ENCODE measurements at places on chromosomes 2 and 18.

- DNase-seq, result no peak
Measured at GRCh38 chr18:23912356-23912755, 102.2 kb upstream of the TTC39C start.

- no peak for DNase-seq
Measured at GRCh38 chr2:146985753-146986152, 859.1 kb upstream of the ACVR2A start.

DNA sequence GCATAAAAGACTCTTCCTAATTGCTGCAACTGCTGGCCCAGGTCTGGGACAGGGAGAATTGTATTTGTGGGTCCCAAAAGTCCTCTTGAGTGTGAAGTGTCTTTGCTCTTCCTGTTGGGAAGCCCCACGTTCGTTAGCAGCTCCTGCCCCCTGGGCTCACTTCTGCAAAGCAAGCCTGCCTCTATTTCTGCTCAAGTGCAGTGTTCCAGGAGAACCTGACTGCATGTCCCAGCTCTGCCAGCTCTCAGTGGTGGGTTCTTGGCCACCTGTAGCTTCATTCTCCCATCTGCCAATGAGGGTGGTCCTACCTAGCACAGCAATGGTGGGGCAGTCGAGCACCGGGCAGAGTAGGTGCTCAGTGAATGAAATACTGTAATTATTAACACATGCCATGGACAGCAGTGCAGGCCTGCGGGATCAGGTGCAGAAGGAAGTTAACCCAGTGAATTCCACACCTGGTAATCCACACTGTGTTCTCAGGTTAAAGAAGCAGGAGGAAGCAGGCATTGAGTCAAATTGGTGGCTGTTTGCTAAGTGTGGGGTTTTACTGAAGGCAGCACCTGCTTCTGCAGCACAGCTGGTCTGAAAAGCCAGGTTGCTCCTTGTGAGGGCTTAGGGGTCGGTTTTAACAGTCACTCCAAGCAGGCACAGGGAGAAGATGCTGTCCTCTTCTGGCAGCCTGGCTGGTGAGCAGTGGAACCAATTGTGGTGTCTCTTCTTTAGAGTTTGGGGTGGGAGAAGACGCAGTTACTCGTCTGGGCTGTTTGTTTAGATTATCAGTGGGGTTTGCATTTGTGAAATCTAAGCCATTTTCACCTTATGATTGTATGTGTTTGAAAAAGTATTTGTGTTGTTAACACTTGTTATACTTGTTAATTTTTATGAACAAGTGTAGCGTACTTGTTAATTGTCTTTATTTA is 54.3 kb downstream of the DGKD start:
- DNase-seq, result no peak

GRCh38 chr18:37584952-37585695 is 19.5 kb upstream of the CELF4 start:
- no peak for DNase-seq

GRCh38 chr2:192035731-192036442 is 158.8 kb downstream of the TMEFF2 start:
- no peak for DNase-seq

- DNase-seq, result no peak
Measured at GRCh38 chr2:99660616-99661406, 171.0 kb upstream of the REV1 start.

DNA sequence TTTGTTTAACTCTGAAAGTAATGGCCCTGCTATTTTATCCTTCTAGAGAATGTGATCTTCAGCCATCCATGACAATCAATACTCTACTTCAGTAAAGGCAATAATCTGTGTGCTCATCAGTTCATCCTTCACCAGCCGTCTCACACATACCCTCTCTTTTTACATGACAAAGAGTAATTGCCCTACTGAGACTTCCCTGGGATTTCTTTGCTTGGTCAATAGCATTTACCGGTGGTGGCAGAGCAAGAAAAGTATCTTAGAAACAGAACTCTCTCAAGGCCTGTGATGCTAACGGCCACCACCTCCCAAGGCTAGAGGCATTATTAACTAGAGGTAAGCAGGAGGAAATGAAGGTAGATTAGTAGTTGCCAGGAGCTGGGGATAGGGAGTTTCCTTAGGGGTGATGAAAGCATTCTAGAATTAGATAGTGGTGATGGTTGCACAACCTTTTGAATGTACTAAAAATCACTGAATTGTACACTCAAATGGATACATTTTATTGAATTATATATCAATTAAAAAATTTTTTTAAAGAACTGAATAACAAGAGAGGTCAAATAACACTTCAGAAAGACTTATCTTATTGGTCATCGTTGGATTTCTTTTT is 57.9 kb upstream of the EPC2 start:
- no peak for DNase-seq

DNA sequence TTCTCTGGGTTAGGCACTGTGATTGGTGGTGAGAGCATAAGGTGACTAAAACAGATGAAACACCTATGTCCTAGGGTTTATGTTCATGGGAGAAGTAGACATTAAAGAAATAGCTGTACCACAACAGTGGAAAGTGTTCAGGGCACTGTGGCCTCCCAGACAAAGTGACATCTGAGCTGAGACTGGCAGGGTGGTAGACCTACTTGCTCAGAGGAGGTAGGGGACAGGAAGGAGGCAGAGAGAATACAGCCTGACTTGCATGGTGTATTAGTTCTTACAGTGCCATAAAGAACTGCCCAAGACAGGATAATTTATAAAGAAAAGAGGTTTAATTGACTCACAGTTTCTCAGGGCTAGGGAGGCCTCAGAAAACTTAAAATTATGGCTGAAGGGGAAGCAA is 82.6 kb downstream of the MAPRE2 start:
- DNase-seq, result no peak

- DNase-seq, result no peak
Measured at GRCh38 chr2:31234683-31235503, 941 bp downstream of the EHD3 start.

DNA sequence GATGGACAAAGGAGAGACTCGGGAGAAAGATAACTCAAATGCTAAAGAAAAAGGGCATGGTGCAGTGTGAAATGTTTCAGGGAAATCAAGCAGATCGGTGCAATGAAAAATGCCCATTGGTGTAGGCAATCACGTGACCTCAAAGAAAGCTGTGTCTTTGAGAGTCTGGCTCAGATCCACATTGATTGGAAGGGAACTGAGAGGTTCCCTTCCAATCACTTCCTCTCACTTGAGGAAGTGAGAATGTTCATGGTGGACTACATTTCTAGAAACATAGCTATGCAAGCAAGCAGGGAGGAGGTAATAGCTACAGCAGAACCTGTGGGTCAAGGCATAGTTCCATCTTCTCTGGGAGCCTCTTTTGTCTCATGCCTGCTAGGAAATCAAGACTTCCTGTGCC is 187.4 kb downstream of the LPIN1 start:
- DNase-seq, result no peak

GRCh38 chr2:238866656-238867277 is 18.9 kb downstream of the TWIST2 start:
- no peak for DNase-seq

DNA sequence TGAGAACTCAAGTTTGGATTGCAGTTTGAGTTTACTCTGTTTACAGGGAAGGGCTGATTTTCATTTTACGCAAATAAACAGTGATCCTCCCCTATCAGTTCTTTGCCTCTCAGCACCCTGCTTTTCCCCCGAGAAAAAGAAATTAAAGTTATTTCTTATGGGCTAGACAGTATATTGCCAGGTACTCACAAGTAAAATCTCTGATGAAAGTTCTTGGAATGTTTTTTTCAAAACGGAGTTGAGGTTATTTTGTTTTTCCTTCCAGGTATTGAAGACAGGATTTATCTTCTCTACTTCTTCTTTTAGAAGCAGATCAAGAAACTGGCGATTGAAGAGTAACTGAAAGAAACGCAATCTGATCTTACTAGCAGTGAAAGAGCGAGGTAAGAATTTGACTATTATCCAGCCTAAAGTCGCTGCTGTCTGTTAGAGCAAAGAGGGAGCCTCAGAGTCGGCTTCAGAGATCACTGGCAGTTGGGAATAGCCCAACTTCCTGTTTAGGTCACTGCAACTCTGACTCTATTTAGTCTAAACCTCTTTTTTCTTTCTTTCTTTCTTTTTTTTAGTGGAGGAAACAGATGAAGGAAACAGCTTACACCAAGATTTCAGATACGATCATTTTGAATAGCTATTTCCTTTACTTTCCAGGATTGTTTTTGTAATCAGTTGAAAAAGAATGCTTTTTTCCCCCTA is at the start of gene TFPI:
Gene TFPI, minus strand, starts transcription at position 425 of the 693 bp plus-strand sequence. CDS start 50,667 bp downstream, outside the sequence.
- DNase-seq, result no peak

- DNase-seq, result no peak
Measured at GRCh38 chr2:9699139-9700108, 68.6 kb upstream of the YWHAQ start.

GRCh38 chr2:69652206-69652605 is 8.7 kb upstream of the AAK1 start:
- no peak for DNase-seq

DNA sequence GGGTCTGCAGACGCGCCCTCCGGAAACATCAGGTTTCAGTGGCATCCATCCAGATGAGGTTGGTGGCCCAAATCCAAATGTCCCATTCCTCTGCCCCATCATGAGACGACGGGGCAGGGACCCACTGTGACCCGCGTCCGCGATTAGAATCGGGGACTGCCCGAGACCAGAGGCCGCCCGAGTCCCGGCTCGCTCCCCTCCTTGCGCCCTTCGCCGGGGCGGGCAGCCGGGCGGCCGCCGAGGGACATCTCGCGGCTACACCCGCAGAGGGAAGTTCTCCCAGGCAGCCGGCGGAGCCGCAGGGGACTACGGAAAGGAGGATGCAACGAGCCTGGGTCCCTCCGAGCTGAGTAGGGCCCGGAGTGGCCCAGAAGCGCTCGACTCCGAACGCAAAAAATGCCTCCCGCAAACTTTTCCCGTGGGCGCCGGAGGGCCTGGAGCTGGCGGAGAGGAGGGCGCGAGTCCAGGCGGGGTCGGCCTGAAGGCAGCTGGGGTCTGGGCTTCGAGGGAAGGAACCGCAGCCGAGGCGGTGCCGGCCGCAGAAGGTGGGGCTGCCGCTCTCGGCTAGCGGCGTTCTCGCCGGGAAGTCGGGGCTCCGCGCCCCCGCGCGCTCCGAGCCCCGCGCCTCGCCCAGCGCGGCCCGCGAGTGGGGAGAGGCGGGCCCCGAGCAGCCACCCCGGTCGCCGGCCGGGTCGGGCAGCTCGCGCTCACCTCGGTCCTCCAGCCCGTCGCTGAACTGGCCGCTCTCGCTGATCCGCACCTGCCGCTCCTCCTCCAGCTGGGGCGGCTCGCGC is 580 bp downstream of the TMEM163 start:
- no peak for DNase-seq

- DNase-seq, result no peak
Measured at GRCh38 chr2:192265751-192266150, 71.0 kb upstream of the TMEFF2 start.

- DNase-seq, result no peak
Measured at GRCh38 chr2:235131334-235132305, 179.8 kb downstream of the SH3BP4 start.

DNA sequence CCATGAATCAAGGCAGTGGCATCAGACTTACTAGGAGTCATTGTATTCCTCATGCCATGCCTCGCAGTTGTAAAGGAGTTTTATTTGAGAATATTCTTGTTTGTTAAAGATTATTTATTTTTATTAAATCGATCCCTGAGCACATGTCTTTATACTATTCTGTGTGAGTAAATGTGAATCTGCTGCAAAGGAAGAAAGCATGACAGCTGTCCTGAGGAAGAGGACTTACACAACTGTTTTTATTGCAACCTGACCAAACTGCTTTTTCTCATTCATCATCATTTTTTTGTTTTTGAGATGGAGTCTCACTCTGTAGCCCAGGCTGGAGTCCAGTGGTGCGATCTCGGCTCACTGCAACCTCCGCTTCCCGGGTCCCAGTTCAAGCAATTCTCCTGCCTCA is 34.1 kb downstream of the INO80D start:
- no peak for DNase-seq

DNA sequence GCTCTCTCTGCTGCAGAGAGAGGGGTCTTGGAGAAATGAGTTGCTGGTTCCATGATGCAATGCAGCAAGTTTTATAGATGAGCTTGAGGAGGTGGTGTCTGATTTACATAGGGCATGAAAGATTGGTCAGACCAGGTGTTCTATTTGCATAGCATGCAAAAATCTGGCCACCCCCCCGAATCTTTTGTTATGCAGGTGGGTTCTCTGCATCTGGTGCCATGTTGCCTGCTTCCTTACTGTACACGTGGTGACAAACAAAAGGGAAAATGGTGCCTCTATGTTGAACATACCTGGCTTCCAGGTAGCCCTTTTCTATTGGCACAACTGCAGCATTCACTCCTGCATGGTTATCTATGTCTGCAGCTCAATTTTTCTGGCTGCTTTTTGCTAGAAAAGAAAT is 169.4 kb downstream of the GALNT1 start:
- DNase-seq, result no peak

- DNase-seq, result no peak
Measured at GRCh38 chr2:134917360-134917865, 1.2 kb upstream of the CCNT2 start.

- DNase-seq, result no peak
Measured at GRCh38 chr2:62216113-62216512, 20.2 kb downstream of the B3GNT2 start.

GRCh38 chr2:18484625-18485024 is 75.8 kb downstream of the RDH14 start:
- no peak for DNase-seq

- DNase-seq, result no peak
Measured at GRCh38 chr2:191421950-191422349, 176.7 kb downstream of the MYO1B start.

- no peak for DNase-seq
Measured at GRCh38 chr18:11747731-11748130, 58.7 kb downstream of the GNAL start.
